HFFc6 (cell line): ENCODE measurements at places on chromosomes 1 and 21.
A peak's percentile ranks its signal among the peaks of the same experiment; 100 is the strongest.

- peak; percentile 52 for DNase-seq
Observed at GRCh38 chr1:24558902-24559791, 3.3 kb downstream of the NCMAP start.

DNA sequence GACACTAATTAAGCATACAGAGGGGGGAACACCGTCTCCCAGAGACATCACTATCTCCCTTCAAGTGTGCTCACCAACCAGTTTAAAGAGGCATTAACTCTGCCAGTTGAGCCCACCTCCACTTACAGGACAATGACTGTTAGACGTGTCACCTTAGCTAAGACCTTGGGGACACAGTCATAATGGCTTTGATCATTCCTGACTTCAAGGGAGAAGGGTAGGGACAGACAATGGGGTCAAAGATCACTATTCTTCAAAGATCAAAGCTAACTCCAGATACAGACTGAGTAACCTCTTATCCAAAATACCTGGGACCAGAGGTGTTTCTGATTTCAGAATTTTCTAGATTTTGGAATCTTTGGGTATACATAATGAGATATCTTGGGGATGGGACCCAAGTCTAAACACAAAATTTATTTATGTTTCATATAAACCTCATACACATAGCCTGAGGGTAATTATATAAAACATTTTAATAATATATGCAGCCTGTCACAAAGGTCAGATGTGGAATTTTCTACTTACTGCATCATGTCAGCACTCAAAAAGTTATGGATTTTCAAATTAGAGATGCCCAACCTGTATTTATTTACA lies 246.1 kb downstream of the SLC45A1 start:
- DNase-seq = no peak

DNA sequence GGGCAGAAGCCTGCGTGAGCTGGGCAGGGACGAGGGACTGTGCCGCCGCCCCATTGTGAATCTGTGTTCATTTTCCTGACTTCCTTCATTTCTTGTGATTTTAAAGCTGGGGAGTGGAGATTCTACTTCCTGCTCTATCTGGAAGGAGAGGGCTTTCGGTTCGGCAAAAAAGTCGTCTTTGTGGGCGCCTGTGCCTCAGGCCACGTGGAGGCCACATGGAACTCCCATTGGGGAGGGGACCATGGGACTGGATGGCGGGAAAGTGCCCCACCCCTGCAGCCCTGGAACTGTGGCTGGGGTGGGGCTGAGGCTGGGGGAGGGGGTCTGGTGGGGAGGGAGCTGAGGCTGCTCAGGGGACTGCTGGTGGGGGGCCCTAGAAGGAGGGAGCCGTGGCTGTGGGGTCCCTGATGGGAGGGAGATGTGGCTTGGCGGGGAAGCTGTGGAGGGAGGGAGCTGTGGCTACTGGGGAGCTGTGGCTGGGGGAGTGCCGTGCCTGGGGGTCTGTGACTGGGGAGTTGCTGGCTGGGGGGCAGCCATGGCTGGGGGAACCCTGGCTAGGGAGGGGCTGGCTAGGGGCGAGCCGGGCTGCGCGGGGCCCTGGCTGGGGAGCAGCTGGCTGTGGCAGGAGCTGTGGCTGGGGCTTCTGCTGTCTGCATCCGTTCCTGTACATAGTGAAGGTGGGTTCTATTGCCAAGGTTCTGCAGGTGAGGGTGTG lies 31.5 kb downstream of the COL18A1 start:
- DNase-seq = no peak

DNA sequence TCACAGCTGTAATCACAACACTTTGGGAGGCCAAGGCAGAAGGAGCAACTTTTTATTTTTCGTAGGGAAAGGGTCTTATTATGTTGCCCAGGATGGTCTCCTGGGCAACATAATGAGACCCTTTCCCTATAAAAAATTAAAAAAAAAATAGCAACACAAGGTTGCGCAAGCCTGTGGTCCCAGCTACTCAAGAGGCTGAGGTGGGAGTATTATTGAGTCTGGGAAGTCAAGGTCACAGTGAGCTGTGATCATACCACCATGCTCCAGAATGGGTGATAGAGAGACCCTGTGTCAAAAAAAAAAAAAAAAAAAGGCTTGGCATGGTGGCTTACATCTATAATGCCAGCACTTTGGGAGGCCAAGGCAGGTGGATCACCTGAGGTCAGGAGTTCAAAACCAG lies 131.6 kb downstream of the TRIM33 start:
- no peak for DNase-seq

DNA sequence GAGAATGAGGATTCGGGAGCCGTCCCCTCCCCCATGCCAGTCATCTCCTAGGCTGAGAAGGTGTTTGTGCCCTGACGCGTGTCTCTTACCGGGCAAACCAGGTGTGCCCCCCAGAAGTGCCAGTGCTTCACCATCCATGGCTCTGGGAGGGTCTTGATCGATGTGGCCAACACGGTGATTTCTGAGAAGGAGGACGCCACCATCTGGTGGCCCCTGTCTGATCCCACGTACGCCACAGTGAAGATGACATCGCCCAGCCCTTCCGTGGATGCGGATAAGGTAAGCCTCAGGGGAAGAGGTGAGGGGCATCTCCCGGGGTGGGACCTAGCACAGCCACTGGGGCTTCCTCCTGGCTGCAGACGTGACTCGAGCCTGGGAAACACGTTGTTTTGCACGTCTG lies 959 bp downstream of the PADI6 start:
- no peak for DNase-seq

DNA sequence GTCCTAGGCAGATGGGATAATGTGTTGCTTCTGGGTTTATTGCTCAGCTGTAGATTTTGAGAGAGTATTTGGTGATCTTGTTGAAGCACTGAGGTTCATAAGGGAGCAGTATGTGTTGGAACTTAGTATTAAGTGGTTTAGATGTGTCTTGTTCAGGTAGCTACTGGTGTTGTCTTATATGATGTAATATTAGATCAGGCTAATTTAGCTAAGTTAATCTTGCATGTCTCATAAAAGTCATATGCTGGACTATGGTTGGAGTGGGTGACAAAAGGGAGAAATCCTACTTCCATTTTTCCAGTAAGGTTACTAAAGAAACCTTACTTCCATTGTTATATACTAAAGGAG lies 196.4 kb downstream of the CLEC20A start:
- DNase-seq = no peak

GRCh38 chr1:172144445-172145061 lies 275.9 kb upstream of the C1orf105 start:
- DNase-seq = peak; percentile 95

- DNase-seq = no peak
Observed at GRCh38 chr1:12544992-12545391, 73.0 kb downstream of the DHRS3 start.

- no peak for DNase-seq
Observed at GRCh38 chr1:58333511-58333910, 213.0 kb downstream of the OMA1 start.

DNA sequence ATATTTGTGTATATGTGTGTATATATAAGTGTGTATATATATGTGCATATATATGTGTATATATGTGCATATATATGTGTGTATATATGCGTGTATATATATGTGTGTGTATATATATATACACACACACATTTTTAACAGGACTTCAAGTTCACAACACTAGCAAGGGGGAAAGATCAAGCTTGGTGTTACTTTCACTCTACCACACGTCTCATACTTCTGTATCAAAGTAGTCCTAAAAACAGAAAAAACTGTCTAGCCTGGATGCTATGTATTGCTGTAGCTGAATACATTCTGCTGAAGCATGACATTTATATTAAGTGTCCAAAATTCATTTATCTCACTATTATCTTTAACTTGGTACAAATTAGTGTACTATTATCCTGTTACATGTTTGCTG lies 17.9 kb upstream of the ATP6V1G3 start:
- DNase-seq = no peak

- peak; percentile 67 for DNase-seq
Observed at GRCh38 chr1:64006276-64007051, 197.0 kb upstream of the UBE2U start.

DNA sequence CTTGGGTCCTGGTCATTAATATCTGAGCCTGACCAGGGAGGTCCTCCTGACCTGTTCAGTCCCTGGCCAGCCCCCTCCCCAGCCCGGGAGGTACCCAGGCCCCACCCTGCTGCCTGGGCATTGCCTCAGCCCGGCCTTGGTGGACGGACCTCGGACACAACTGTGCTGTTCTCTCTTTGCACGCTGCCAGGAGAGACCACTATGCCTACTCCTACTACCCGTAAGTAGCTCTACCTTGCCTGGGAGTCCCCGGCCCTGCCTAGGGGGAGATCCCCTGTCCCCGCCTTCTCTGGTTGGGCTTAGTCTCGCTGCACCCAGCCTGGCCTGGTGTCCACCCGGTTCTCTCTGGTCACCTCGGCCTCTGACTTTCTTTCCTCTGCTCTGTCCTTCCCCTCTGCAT lies 53.2 kb downstream of the PTPRU start:
- no peak for DNase-seq

- DNase-seq = no peak
Observed at GRCh38 chr1:111735858-111736544, 3.2 kb downstream of the INKA2 start.

GRCh38 chr1:212981025-212981495 lies 30.7 kb downstream of the VASH2 start:
- no peak for DNase-seq

DNA sequence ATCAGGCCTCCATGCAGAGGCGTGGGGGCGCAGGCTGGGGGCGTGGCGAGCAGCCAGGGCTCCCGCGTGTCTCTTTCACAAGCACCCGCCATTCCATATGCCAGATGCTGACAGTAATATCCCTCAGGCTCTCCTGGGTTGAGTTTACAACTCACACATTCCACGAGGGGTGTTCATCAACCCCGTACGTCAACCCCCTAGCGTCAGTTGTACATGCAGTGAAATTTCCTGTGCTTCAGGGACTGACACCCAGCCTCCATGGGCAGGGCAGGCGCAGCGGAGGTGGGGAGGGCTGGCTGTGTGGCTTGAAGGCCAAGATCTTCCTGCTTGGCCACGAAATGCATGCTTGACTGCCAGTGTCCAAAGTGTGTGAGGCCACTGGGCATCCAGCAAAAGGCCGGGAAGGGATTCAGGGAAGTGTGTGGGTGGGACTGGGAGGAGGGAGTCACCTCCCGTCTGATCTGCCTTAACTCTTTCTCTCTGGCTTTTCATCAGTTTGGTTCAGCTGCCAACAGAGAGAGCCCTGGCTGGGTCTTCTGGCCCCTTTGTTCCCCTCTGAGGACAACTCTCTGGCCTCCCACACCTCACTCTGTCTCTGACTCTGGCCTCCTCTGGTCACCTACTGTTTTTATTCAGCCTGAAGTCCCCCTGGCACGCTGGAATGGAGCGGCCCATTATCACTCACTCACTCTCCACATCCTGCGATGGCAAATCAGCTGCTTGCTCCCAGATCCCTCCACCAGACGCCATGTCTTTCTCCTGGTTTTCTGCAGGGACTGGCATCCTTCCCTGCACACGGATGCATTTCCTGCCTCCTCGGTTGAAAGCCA lies 33.8 kb downstream of the CLIC6 start:
- DNase-seq = peak; percentile 91

DNA sequence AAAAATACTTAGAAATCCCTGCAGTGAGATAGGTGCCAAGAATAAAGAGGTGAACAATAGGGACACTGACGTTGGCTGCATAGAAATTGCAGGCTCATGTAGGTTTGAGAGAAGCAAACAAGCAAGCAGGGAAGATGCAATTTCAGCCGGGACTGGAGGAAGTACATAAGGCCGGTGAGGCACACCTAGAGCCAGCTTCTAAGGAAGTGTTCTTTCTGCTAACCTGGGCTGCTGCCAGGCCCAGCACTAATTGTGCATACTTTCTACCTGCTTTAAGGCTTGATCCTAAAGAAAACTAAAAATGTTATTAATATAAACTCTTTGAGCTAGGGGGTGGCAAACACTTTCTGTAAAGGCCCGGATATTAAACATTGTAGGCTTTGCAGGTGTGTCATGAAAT lies 71.0 kb downstream of the LMO4 start:
- DNase-seq = no peak

GRCh38 chr1:207997486-207998268 lies 86.8 kb upstream of the CD34 start:
- peak; percentile 47 for DNase-seq

- no peak for DNase-seq
Observed at GRCh38 chr1:46368791-46369190, 25.3 kb upstream of the FAAH start.

GRCh38 chr21:36694593-36695282 lies 4.2 kb upstream of the SIM2 start:
- no peak for DNase-seq

DNA sequence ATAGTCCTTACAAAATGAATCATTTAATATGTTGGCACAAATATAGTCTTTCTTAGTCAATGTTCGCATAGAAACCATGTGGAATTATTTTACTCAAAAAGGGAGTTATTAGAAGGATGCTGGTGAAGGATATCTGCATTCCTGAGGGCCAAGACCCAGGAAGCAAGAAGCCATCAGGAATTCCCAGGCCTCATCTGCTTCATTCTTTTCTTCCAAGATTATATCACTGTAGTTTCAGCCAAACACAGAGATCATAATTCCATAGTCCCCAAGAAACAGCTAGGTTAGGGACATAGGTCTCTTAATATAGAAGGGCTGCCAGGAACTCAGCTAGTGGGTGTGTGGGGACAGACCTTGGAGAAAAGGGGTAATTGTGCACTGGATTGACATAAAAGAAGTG lies 28.6 kb upstream of the DISC1 start:
- DNase-seq = no peak

- DNase-seq = peak; percentile 15
Observed at GRCh38 chr21:25733859-25734653, 648 bp downstream of the ATP5PF start.

- no peak for DNase-seq
Observed at GRCh38 chr21:46150491-46151121, 4.8 kb downstream of the FTCD start.

DNA sequence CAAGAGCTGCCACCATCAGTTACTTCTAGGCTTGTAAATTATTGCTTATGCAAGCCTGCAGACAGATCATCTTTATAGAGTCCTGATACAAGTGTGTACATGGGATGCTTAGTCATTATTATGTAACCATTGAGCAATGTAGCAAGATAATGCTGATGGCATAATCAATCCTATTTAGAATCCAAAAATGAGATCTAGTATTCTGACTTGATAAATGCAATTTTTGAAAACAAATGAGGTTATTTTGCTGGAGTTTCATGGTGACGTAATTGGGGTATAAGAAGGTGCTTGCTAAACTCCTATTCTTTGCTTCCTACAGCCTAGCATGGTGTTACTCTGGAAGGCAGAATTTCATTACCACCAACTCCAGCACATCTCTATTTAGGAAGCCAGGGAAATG lies 801.7 kb upstream of the PRMT6 start:
- no peak for DNase-seq

GRCh38 chr21:24881506-24881905 lies 725.8 kb downstream of the MRPL39 start:
- no peak for DNase-seq

GRCh38 chr21:29436650-29437049 lies 137.9 kb downstream of the BACH1 start:
- DNase-seq = no peak

DNA sequence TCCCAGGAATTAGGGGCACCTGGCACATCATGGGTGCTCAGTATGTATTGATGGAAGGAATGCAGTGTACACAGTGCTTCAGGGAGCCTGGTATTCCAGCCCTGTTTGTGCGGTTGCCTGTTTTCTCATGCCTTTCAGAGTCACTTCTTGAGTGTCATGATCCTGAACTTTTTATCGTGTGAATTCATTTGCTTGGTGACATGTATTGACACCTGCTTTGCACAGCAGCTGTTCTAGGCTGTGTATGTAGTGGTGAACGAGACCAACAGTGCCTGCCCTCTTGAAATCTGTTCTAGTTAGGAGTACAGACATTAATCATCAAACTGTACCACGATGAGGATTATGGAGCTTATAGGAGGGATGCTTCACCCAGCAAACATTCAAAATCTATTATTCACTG lies 6.1 kb downstream of the HTR6 start:
- no peak for DNase-seq
